ENCODE measurements at places on chromosomes 4 and X. TPM values are rescaled to one million over a fixed set of nuclear protein-coding genes. Genes with fewer than 3 reads are reported as not detected.

- no peak for DNase-seq
Observed at GRCh38 chrX:21943460-21944135, 3.1 kb downstream of the SMS start.

DNA sequence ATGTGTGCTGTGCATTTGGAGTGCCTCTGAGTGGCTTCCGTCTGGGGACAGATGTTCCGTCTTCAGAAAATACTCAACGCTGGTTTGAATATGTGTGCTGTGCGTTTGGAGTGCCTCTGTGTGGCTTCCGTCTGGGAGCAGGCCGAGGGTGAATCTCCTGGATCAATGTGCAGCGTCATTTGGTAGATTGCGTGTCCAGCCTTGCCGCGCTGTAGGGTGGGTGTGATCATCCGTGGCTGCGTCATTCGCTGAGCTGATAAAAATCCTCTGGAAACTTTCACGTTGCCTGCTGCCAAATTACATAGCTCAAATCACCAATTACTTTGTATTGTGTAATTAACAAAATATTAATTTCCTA, 12.1 kb downstream of the UVSSA start:
- DNase-seq, result no peak

DNA sequence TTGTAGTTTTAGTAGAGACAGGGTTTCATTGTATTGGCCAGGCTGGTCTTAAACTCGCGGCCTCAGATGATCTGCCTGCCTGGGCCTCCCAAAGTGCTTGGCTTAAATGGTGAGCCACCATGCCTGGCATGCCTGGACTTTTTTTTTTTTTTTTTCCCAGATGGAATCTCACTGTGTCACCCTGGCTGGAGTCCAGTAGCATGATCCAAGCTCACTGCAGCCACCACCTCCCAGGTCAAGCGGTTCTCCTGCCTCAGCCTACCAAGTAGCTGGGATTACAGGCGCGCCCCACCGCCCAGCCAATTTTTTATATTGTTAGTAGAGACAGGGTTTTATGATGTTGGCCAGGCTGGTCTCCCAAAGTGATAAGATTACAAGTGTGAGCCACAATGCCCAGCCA, 8.4 kb downstream of the UBE2K start:
- DNase-seq, result peak; percentile 66

- no peak for DNase-seq
Observed at GRCh38 chrX:105471597-105471996, 251.1 kb upstream of the TEX13A start.

DNA sequence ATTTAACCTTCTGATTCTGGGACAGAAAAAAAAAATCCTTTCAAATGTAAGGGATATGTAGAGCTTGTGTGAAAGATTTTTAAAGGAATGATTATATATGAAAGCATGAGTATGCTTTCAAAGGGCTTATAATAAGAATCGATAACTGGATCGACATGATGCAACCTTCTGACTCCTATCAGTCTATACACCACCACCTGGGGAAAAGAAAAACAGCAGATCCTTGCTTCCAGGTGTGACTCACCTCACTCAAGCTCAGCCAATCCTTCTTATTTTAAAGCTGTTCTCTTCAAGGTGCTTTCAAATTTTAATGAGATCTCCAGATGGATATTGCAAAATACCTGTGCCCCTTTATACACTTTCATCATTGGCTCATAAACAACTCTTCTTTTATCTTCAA, 102.1 kb upstream of the EDNRA start:
- no peak for DNase-seq

- no peak for DNase-seq
Observed at GRCh38 chr4:90317785-90318184, 190.6 kb downstream of the CCSER1 start.

DNA sequence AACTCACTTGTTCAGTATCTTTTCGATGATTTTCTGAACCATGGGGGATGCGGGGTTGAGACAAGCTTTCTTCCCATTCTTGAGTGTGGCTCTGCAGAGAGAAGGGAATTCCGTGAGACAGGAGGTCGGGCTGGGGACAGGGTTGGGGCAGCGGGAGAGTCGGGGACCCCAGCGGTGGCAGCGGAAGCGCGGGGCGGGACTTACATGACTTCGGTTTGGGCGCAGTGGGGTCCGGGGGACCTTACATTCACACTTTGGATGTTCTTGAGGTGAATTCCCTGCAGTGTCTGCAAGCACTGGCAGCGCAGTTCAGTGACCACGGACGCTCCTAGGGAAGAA, 434 bp downstream of the CXCL3 start:
- DNase-seq, result no peak

DNA sequence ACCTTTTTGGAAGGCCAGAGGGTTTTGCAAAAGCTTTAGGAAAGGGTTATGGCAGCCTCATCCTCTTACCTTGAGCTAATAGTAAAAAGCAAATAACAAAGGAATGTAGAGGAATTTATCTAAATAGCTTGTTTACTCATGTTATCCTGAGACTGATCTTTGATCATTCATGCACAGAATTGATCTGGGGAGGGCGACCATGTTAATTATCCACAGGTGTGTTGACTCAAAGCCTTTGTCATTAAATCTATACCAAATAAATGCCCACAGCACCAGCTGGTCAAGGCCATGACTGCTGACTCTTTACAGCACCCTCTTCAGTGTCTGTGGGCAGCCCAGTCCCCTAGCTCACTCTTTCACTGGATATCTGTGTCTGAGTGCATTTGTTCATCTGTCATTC, 22.8 kb upstream of the DCLK2 start:
- no peak for DNase-seq

GRCh38 chrX:69155786-69156520, 9.3 kb downstream of the PJA1 start:
- DNase-seq, result no peak

- no peak for DNase-seq
Observed at GRCh38 chr4:56086561-56086960, 137.8 kb downstream of the CEP135 start.

DNA sequence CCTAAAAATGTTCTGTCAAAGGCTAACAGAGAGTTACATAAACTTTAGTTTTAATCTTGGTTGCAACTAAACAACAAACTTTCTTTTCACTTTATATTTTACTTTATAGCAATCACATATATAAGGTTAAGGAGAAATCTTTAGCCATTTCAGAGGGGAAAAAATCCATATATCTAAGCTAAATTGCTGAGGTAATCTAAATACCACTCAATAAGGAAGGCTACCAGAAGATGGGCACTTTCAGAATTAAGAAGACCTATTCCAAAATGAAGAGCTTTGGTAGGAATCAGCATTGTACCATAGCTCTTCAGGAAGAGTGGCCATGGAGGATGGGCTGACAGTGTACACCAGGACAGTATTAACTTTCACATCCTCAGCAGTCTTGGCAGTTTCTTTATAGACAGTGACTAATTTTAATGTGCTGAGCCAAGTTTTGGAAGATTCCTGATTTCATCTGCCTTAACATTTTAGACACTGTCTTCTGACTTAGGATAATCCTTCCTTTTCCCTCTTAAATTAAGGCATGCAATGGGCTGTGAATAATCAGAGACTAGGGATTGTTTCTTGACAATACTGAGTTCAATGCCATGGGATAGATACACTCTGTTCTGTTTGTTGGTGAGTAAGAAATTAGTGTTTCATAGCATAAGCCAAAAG, 7.1 kb downstream of the FAT4 start:
- no peak for DNase-seq

GRCh38 chrX:111010111-111010510, 85.9 kb upstream of the PAK3 start:
- DNase-seq, result no peak

GRCh38 chrX:68942104-68942503, 113.3 kb downstream of the EFNB1 start:
- peak; percentile 75 for DNase-seq

GRCh38 chr4:114005569-114006442, 26.4 kb upstream of the ARSJ start:
- no peak for DNase-seq

DNA sequence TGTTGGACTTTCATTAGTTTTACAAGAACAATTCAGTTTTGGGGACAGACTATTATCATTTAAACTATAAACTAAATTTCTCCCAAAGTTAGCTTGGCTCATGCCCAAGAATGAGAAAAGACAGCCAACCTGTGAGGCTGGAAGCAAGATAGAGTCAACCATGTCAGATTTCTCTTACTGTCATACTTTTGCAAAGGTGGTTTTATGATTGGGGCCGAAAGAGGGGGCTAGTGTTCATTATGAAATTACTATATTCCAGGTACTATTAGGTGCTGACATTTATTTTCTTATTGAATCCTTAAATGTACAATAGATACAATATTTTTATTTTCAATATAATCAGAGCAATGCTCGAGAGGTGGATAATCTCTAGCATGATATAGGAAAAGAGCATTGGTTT, 30.6 kb downstream of the HERC6 start:
- DNase-seq, result no peak

DNA sequence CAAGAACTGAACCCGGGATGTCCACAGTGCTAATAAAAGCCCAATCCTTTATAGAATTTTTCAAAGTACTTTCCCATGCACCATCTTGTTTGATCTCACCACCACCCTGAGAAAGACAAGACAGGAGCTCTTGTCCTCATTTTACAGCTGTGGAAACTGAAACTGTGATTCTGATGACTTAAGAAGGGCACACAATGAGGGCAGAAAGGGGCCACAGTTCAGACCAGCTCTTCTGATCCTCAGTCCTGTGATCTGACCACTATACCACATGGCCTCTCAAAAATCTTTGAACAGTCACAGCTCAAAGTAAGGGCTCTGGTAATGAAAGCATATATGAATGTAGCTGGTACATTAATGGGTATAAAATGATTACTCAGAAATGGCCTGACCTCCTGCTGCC, 127.3 kb upstream of the CPEB2 start:
- no peak for DNase-seq

GRCh38 chr4:33485111-33485510, 2759.2 kb downstream of the ARAP2 start:
- DNase-seq, result no peak

DNA sequence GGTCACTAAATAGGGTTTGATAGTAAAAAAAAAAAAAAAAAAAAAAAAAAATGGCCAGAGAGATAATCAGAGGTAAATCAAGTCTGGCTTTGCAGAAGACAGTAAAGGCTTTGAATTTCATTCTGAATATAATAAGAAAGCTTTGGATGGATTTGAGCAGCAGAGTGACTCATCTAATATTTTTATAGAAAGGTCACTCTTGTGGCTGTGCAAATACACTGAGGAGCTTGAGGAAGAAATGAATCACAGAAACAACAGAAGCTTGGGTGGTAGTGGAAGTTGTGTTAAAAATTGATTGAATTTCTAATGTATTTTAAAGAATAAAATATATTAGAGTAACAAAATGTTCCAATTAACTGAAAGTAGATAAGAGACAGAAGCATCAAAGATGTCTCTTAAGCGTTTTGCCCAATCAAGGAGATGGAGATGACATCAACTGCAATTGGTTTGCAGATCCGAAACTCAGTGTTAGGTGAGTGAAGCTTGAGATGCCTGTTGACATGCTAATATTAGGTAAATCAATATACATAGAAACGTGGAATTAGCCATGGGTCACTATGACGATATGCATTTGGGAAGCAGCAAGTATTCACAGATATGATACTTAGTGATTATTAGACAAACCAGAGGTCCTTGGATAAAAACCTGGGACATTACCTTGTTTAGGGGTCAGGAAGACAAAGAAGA, 280.5 kb downstream of the GPM6A start:
- no peak for DNase-seq

The MAGEB1 gene
- total RNA-seq, result not detected

The SSX2B gene
- total RNA-seq, result not detected

The VCX2 gene
- total RNA-seq, result not detected

The TEX11 gene
- total RNA-seq, result 0.66 TPM

The OTUD6A gene
- not detected for total RNA-seq

The STS gene
- total RNA-seq, result 3.6 TPM

The RBM46 gene
- total RNA-seq, result not detected

The SMARCA1 gene
- 25.4 TPM for total RNA-seq

The PHF8 gene
- total RNA-seq, result 19.2 TPM

The MAGEC3 gene
- total RNA-seq, result not detected

The CABS1 gene
- not detected for total RNA-seq

The UBA6 gene
- 13.7 TPM for total RNA-seq

The AIFM1 gene
- total RNA-seq, result 14.8 TPM

The C1GALT1C1 gene
- total RNA-seq, result 7.9 TPM

Measured in body of pancreas (tissue), 4 donors.